ENCODE measurements at places on chromosomes 3 and 15.

- no peak for DNase-seq
Measured at GRCh38 chr15:63195569-63196015, 6.2 kb downstream of the RAB8B start.

- no peak for DNase-seq
Measured at GRCh38 chr15:64251658-64252057, 88.8 kb upstream of the PPIB start.

GRCh38 chr3:127768346-127769008 lies 53.8 kb downstream of the MGLL start:
- DNase-seq: no peak

DNA sequence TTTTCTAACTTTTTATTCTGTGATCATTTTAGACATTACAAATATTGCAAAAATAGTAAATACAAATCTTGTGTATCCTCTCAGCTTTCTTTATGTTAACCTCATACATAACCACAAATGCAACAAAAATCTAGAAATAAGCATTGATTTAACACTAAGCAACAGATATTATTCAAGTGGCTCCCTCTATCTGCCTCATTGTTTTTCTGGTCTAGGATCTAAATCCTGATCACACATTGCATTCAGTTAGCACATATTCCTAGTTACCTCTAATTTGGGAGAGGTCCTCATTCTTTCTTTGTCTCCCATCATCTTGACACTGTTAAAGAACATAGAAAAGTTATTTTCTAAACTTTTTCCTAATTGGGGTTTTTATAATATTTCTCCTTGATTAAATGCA lies 1126.0 kb downstream of the ROBO2 start:
- DNase-seq: no peak

- peak; percentile 12 for DNase-seq
Measured at GRCh38 chr3:48739955-48740823, 23.2 kb upstream of the IP6K2 start.

- DNase-seq: no peak
Measured at GRCh38 chr3:43764056-43764455, 73.3 kb downstream of the ABHD5 start.
